ENCODE measurements at places on chromosomes 11 and 22. TPM values are rescaled to one million over a fixed set of nuclear protein-coding genes. Genes with fewer than 3 reads are reported as not detected.

LPXN gene
- 6.6 TPM for total RNA-seq

GRCh38 chr11:68695531-68695930 lies 11.2 kb downstream of the GAL start:
- no peak for DNase-seq
- H3K4me3 ChIP-seq = no peak overlapping the region
- peaks cover 29% of the 10 kb centered on the region for H3K27me3 ChIP-seq
- no peak overlapping the region for H3K27ac ChIP-seq

DNA sequence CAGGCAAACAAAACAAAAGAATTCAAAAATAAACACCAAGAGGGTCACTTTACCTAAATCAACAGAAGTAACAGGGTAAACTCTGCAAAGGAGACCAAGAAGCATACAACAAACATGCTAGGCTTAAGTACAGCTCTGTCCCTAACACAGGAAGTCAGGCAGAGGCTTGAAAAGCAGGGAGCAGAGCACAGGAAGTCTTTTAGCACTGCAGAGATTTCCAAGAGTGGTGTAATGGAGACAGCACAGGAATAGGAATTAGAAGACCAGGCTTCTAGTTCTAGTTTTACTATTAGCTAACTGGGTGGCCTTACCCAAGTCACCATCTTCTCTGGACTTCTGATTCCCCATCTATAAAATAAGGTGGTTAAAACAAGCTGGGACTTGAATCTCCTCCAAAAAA lies 1.9 kb downstream of the RBFOX2 start:
- no peak for DNase-seq
- peak overlapping the region; percentile 89 for H3K4me3 ChIP-seq
- peaks cover 44% of the 10 kb centered on the region for H3K4me1 ChIP-seq
- peaks cover 8% of the 10 kb centered on the region for H3K36me3 ChIP-seq

GRCh38 chr11:113896156-113896879 lies 8.3 kb upstream of the HTR3B start:
- H3K36me3 ChIP-seq = no peaks in the 10 kb centered on the region
- H3K27ac ChIP-seq = no peak overlapping the region
- peaks cover 24% of the 10 kb centered on the region for H3K27me3 ChIP-seq
- peaks cover 1% of the 10 kb centered on the region for H3K4me1 ChIP-seq

FZD4 gene
- 9.3 TPM for total RNA-seq

DNA sequence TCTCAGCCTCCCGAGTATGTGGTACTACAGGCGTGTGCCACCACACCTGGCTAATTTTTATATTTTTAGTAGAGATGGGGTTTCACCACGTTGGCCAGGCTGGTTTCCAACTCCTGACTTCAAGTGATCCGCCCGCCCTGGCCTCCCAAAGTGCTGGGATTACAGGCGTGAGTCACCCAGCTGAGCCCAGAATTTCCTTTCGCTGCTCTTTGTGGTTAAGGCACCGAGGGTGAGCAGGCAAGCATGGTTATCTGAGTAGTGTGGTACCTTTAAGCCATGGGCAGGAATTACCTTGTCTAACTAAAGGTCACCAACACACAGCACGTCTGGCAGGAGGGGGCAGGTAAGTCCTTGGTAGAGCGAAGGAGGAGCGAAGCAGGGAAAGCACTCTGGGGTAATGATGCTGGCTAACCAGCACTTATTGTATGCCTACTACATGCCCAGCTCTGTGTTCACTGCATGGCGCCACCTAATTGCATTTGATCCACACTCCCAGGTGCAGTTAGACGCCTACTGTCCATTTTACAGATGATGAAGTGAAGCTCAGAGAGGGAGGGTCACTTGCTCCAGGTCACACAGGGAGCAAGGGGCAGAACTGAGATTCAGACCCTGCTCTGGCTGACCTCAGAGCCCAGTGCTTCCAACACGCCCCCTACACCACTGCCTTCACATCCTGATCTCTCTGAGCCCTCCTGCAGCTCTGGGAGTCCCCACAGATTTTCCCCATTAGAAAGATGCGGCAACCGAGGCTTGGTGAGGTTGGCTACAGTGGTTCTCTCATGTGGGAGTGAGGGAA lies 45.7 kb downstream of the TRIOBP start:
- no peak overlapping the region for H3K4me3 ChIP-seq
- H3K27ac ChIP-seq = no peak overlapping the region
- peaks cover 11% of the 10 kb centered on the region for H3K36me3 ChIP-seq

GRCh38 chr11:69287968-69288882 lies 5.7 kb upstream of the MYEOV start:
- peak overlapping the region; percentile 50 for H3K27ac ChIP-seq
- peaks cover 32% of the 10 kb centered on the region for H3K4me1 ChIP-seq

DNA sequence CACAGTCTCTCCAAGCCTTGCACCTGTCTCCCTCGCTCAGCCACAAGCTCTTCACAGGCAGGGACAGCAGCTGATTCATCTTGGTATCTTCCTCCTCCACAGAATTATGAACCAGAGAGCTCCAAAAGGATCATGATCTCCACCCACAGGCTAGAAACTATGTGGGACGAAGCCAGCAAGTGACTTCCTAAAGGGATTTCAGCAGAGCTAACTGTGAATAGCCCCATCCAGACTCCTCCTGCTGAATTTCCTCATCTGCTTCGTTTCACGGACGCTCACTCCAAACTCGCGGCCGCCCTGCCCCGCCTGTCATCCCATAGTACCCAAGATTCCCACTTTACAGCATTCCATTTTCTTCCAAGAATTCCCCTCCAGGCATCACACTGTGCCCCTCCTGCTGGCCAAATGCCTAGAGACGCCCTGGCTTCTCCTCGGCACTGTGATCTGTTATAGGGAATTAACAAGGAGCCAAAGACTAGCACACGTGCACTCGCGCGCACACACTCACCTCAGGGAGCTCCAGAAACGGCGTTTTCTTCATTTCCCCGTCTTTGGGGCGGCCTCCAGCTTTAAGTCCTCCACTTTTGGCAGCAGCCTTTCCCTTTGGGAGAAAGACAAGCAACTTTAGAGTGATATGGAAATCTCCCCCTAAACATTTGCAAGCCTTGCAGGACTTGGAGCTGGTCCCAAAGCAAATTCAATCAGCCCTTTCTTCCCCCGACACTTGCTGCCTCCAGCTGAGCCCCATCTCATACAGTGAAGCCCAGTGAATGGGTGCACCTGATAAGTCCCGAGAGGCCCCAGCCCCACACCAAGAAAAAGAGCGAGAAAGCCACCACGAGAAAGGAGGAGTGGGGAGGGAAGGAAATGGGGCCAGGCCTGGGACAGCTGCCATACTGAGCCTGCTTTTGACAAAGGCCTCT lies 35.5 kb downstream of the SPATA19 start:
- no peak overlapping the region for H3K27ac ChIP-seq
- H3K27me3 ChIP-seq = peaks cover 13% of the 10 kb centered on the region
- H3K36me3 ChIP-seq = no peaks in the 10 kb centered on the region

DNA sequence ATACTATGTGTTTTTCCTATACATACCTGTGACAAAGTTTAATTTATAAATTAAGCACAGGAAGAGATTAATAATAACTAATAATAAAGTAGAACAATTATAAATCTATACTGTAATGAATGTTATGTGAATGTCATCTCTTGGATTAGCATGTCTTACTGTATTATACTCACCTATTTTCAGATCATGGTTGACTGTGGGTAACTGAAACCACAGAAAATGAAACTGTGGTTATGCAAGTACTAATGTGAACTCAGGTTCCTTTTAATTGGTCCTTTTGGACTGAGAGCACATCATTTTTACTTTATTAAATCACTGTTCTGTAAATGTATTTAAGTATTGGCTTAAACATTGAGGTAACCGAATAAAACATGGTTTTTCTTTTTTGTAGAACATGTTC lies 108.8 kb downstream of the PPP6R3 start:
- peaks cover 34% of the 10 kb centered on the region for H3K36me3 ChIP-seq
- no peaks in the 10 kb centered on the region for H3K27me3 ChIP-seq
- no peak overlapping the region for H3K4me3 ChIP-seq
- H3K4me1 ChIP-seq = no peaks in the 10 kb centered on the region

- no peaks in the 10 kb centered on the region for H3K27me3 ChIP-seq
- no peak overlapping the region for H3K4me3 ChIP-seq
- H3K27ac ChIP-seq = no peak overlapping the region
- DNase-seq = no peak
Measured at GRCh38 chr11:19892387-19892786, 179.8 kb downstream of the NAV2 start.

GRCh38 chr22:39820256-39820655 lies 73.3 kb downstream of the ENTHD1 start:
- no peaks in the 10 kb centered on the region for H3K4me1 ChIP-seq
- no peaks in the 10 kb centered on the region for H3K36me3 ChIP-seq
- H3K27me3 ChIP-seq = peaks cover 11% of the 10 kb centered on the region
- no peak overlapping the region for H3K4me3 ChIP-seq
- no peak overlapping the region for H3K27ac ChIP-seq

LRRC56 gene
- total RNA-seq = 5.4 TPM

HSD17B12 gene
- 84.9 TPM for total RNA-seq

- no peak for DNase-seq
- H3K4me1 ChIP-seq = no peaks in the 10 kb centered on the region
Measured at GRCh38 chr22:40485813-40486667, 115.6 kb downstream of the SGSM3 start.

- no peak for DNase-seq
- H3K4me1 ChIP-seq = peaks cover 9% of the 10 kb centered on the region
- no peaks in the 10 kb centered on the region for H3K36me3 ChIP-seq
- no peak overlapping the region for H3K27ac ChIP-seq
- peaks cover 40% of the 10 kb centered on the region for H3K27me3 ChIP-seq
Measured at GRCh38 chr22:46547179-46547882, 9.9 kb upstream of the CELSR1 start.

TTC17 gene
- 108 TPM for total RNA-seq

SAA4 gene
- total RNA-seq = not detected

DNA sequence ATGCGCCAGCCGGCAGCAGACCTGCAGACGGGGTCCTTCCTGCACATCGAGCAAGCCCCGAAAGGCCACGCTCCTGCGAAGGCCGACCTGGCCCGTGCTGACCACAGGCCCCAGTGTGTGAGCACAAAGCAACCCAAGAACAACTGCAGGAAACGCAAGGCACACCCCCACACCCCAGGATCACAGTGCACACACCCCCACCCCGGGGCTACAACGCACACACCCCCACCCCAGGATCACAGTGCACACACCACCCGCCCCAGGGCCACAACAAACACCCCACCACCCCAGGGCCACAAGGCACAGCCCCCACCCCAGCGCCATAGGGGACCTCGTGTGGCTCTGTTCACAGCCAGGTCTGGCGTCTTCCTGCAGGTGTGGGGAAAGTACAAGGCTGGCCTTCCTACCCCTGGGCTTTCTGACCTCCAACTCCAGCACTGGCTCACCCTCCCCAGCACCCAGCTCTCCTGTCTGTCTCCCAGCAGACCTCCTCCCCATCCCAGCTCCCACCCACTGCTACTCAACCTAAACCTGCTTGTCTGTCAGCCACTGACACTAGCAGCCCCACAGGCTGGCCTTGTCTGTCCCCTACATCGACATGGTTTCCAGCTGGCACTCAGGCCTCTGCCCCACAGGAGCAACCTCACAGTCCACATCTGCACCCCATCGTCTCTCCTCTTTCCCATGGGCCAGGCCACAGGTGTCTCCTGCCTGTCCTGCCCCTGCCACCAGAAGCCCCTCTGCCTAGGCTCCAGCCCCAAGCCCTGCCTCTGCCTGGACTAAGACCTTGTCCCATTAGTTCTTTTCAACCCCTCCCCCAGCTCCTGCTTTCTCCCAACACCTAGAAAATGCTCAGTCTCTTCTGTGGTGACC lies 20.5 kb upstream of the EFCAB6 start:
- H3K4me3 ChIP-seq = no peak overlapping the region
- no peak for DNase-seq
- peaks cover 3% of the 10 kb centered on the region for H3K36me3 ChIP-seq
- no peaks in the 10 kb centered on the region for H3K27me3 ChIP-seq

DNA sequence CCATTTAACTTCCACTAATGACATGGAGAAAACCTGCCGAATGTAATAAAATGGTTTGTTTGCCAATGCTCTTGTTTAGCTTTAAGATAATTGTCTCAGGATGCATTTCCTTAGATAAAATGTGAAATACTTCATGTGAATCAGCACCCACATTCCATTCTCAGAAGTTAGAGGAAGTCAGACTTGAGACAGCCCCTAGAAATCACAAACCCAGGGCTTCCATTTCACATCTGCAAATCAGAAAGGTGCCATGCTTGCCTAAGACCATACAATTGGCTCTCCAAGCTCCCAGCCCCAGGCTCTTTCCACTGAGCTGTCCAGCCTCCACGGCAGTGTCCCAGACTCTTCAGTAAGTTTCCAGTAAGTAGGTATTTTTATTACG lies 35.6 kb upstream of the ADORA2A start:
- no peaks in the 10 kb centered on the region for H3K27me3 ChIP-seq
- no peak overlapping the region for H3K4me3 ChIP-seq
- DNase-seq = no peak

GRM5 gene
- total RNA-seq = 0.26 TPM

DNA sequence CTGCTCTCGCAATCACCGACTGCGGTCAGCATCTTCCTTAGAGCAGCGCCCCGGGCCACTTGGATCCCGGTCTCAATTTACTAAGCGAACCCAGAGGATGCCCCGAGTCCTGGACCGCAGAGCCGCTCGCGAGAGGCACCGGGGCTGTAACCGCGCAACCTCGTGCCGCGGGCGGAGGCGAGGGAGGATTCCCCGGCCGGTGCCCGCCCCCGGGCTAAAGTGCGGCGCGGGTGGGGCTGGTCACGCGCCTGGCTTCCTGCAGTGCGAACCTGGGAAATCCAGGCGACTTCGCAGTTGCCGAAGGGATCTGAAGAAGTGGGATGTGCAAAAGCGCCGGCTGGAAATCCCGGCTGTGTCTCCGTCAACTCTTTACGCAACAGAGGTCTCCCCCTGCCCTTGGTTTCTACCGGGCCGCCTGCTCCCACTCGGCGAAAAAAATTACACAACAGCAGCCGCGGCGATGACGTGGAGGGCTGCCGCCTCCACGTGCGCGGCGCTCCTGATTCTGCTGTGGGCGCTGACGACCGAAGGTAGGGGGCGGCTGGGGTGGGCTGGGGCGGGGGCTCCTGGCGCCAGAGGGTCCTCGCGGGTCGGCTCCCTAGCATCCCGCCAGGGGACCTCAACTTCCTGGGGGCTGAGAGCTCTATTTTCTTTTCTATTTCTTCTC lies at the start of gene NCR3LG1:
TSS of gene NCR3LG1 (plus strand) at position 291 of the 667 bp plus-strand sequence. CDS start at position 461, 170 bp downstream.
- H3K36me3 ChIP-seq = peaks cover 1% of the 10 kb centered on the region
- peaks cover 51% of the 10 kb centered on the region for H3K27me3 ChIP-seq
- peak within 1 kb of the TSS; percentile 71 for H3K4me3 ChIP-seq
- H3K4me1 ChIP-seq = peaks cover 15% of the 10 kb centered on the region

DNA sequence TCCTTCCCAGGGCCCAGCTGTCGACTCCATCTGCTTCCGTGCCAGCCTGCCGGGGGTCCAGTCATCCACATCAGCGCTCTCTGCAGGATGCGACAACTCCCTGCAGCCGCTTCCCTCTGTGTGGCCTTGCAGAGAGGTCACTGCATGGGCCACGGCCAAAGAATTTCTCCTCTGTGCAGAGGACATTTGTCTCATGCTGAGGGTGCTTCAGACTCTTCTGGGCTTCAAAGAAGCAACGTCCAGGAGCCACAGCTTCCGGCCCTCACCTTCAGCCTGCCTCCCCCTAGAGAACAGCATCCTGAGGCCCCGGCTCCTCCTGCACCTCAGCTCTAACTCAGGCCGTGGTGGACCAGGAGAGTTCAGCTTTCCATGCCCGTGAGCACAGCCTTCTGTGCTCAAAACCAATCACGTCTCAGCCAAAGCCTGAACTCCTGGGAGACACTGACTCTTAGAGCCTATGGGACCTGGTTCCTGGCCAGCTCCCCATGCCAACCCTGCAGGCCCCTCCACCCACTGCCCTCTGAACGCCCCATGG lies 258.9 kb downstream of the BRD1 start:
- no peaks in the 10 kb centered on the region for H3K36me3 ChIP-seq
- no peak overlapping the region for H3K4me3 ChIP-seq
- no peaks in the 10 kb centered on the region for H3K4me1 ChIP-seq
- DNase-seq = no peak
- H3K27ac ChIP-seq = no peak overlapping the region

Measured in progenitor cell of endocrine pancreas (in vitro differentiated cells).